ENCODE measurements at places on chromosomes 16 and 17. TPM values are rescaled to one million over a fixed set of nuclear protein-coding genes. Genes with fewer than 3 reads are reported as not detected.

The WFIKKN1 gene
- 0.12 TPM for total RNA-seq

The GNG13 gene
- not detected for total RNA-seq

The PPP1R9B gene
- total RNA-seq = 47.4 TPM

The MEFV gene
- 0.02 TPM for total RNA-seq

The RGS9 gene
- 7.4 TPM for total RNA-seq

The LPO gene
- 0.07 TPM for total RNA-seq

The FBXW10 gene
- 1.1 TPM for total RNA-seq

The RASD1 gene
- total RNA-seq = 4.9 TPM

Data from A549 treated with AZD2906 at 1 μM for 4 hours (cell line).